ENCODE measurements at places on chromosomes 12 and 14.

- DNase-seq: no peak
Observed at GRCh38 chr12:1882405-1882804, 36.0 kb downstream of the CACNA2D4 start.

DNA sequence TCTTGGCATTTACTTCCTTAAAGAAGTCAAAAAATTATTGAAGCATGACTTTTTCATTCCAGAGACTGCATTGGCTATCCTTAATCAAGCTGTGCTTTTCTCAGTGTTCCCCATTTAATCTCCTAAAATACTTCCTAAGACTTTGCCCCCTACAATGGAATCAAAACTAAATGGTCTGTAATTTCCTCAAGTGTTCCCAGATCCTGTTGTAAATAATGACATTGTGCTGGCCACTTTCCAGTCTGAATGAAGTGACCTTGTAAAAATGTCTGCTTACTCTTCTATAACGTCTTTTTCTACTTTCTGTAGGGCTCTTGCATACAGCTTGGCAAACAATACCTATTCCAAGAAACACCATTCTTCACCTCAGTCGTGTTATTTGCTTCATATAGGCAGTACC lies 45.3 kb upstream of the MBIP start:
- DNase-seq: no peak

GRCh38 chr12:114976959-114977358 lies 293.0 kb upstream of the TBX3 start:
- no peak for DNase-seq

- DNase-seq: no peak
Observed at GRCh38 chr14:51368721-51369163, 128.7 kb downstream of the TMX1 start.

DNA sequence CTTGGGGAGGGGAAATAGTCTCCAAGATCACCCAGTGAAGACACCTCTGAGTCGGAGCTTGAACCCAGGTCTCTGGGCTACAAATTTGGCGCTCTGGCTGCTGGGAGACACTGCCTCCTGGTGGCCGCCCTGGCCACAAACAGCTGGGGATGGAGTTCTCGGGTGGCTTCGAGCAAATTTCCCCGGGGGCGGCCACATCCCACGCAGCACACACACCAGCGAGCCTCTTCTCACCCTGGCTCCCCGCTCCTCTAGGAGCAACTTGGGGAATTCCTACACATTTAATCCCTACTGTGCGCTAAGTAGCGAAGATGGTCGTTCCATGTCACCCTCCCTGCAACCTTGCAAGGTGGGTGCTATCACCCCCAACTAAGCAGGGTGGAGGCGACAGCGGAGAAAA lies 66.2 kb upstream of the BEGAIN start:
- DNase-seq: peak; percentile 3

DNA sequence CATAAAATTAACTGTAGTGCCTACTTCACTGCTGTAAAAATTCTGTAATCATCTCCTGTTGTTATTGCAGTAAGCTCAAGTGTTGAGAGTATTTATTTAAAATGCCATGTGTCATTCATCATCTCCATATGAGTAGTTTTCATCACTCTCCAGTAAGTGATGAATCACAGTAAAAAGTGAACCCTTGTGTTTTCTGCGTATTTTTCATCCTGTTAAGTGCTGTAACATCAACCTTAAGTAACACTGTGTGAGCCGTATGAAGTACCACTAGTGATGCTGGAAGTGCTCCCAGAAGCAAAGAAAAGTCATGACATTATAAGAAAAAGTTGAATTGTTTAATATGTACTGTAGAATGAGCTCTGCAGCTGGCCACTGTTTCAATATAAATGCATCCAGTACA lies 55.4 kb downstream of the SLCO1B3 start:
- no peak for DNase-seq

DNA sequence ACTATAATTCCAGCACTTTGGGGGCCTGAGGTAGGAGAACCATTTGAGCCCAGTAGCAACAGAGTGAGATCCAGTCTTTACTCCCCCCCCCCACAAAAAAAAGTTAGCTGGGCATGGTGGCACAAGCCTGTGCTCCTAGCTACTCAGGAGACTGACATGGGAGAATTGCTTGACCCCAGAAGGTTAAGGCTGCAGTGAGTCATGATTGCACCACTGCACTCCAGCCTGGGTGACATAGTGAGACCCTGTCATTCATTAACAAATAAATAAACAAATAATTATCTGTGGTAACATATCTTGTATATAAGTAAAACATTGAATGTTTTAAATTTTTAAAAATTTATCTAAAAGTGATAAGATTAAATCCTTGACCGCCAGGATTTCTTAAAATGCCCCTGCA lies 4.8 kb downstream of the ENTPD5 start:
- DNase-seq: no peak

DNA sequence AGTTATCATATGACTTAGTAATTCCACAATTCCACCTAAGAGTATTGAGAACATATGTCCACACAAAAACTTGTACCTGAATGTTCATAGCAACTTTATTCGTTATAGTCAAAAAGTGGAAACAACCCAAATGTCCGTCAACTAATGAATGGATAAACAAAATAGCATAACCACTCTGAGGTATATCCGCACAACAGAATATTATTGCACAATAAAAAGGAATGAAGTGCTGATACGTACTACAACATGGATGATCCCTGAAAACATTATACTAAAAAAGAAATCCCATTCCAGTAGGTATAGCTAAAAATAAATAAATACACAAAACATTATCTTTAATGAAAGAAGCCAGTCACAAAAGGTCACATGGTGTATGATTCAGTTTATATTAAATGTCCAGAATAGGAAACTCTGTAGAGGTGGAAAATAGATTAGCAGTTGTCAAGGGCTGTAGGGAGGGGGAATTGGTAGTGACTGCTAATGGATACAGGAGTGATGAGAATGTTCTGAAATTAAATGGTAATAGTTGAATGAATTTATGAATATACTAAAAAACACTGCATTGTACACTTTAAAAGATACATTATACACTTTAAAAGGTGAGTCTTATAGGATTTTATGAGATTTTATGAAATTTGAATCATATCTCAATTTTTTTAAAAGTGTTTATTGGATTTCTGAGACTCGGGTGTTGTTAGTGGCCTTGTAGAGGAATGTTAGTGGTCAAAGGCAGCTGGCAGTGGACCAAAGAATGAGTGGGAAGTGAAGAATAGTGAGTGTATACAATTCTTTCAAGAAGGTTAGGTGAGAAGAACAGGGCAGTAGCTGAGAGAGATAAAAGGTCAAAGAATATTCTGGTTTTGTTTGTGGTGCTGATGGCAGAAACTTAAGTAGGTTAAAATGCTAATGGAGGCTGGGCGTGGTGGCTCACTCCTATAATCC lies 36.3 kb upstream of the BAZ1A start:
- no peak for DNase-seq

DNA sequence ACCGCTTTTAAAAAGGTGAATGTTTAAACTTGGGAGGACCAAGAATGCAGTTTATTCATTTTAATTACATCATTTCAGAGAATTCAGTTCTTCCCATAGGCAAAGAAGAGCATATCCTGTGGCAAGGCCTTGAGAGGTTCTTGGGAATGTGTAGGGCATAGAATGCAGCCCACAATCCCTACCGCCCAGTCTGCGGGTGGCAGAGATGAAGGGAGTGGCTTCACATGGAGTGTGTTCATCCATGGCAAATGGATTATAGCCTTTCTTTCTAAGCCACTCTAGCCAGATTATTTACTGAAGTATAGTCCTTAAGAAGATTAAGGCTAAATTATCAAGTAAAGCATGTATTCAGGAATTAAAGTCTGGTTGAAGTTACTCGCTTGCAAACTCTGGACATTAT lies 97.4 kb downstream of the TSPAN8 start:
- no peak for DNase-seq

GRCh38 chr12:113930249-113930648 lies 35.9 kb downstream of the RBM19 start:
- DNase-seq: no peak

GRCh38 chr12:20366776-20367409 lies 1.4 kb upstream of the PDE3A start:
- no peak for DNase-seq

- no peak for DNase-seq
Observed at GRCh38 chr12:88142610-88142991, 494 bp downstream of the TMTC3 start.

DNA sequence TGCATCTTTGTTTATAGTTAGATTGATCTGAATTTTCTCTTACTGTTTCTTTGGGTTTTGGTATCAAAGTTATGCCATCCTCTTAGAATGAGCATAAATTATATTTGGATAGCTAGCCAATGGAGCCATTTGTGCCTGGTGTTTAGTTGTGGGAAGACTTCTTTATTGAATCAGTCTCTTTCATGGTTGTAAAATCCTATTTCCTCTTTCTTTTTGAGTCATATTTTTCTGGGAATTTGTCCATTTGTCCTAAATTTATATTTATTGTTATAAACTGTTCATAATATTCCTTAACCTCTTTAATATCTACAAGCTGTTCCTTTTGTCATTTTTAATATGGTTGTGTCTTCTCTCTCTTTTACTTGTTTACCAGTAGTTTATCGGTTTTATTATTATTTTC lies 462.5 kb downstream of the AEBP2 start:
- no peak for DNase-seq

DNA sequence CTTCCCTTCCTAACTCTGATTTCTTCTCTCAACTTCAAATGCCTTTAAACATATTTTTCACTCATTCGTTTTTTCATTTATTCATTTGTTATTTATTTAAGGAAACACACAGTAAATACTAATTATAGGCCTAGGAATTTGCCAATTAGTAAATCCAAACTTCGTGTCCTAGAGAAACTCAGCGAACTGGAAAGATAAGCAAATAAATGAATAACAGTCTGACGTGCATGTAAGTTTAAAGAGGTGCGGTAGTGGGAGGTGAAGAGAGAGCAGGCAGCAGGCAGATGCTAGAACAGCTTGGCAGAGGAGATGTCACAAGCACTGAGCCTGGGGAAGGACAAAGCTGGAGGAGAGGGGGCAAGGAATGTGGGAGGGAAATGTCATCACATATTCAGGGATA lies 228.2 kb downstream of the DPY19L2 start:
- DNase-seq: no peak

GRCh38 chr12:124736115-124737039 lies 127.3 kb downstream of the SCARB1 start:
- DNase-seq: no peak

GRCh38 chr12:31033146-31033545 lies 40.5 kb upstream of the DDX11 start:
- DNase-seq: no peak

GRCh38 chr12:7869137-7869536 lies 3.6 kb downstream of the SLC2A14 start:
- DNase-seq: no peak

DNA sequence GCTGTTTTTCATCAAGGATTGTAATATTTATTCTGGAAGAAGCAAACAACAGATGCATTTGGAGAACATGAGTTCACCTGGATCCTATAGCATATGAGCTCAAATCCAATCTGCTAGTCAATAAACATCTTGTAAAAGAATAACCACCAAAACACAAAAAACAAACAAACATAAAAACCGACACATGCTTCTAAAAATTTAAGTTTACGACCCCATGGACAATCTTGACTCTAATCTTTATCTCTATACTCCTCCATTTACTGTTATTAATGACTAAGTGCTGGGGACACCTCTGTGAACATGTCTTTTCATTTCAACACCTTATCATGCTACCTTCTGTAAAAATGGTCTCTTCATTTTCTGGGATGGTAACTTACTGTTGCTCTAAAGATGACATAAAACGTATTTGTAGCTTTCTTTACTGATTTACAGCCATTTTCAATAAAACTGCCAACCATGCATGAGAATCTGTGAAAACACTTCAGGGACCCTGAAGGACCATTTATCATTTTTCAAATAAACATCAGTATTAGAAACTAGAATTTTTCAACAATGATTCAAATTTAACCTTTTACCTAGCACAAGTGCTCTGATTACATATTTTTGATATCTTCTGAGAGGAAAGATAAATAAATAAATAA lies 123.8 kb upstream of the SOX5 start:
- DNase-seq: no peak

DNA sequence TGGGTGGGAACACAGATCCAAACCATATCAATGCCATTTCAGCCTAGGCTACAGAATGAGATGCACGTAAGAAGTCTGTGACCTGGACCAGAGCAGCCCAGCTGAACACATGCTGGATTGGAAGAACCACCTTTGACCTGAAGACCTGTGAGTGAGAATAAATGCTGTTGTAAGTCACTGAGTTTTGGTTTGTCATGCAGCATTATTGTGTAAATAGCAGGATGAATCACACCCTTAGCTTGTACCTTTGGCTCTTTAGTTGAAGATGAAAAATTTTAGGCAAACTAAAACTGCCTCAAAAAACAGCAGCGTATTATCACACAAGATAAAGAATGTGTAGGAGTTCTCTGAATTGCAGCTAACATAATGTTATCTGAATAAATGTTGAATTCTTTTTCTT lies 199.4 kb upstream of the LRIG3 start:
- DNase-seq: no peak

DNA sequence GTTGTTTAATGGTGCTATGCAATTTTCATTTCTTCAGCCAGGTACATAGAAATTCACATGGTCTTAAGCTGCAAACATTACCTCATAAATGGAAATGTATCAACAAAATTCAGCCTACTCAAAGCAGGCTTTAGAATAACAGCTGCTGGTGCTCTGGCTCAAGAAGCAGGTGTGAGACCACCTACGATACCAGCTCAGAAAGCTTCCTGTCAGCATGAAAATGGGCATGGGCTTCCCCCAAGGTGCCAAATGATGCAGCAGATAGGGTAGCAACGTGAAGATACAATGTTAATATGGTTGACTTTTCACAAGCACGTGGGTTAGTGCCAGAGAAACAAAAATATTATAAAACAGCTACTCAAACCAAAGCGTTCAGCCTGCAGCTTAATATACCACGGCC lies 343.4 kb upstream of the PRICKLE1 start:
- DNase-seq: no peak

- no peak for DNase-seq
Observed at GRCh38 chr12:63103494-63104131, 47.4 kb downstream of the AVPR1A start.

DNA sequence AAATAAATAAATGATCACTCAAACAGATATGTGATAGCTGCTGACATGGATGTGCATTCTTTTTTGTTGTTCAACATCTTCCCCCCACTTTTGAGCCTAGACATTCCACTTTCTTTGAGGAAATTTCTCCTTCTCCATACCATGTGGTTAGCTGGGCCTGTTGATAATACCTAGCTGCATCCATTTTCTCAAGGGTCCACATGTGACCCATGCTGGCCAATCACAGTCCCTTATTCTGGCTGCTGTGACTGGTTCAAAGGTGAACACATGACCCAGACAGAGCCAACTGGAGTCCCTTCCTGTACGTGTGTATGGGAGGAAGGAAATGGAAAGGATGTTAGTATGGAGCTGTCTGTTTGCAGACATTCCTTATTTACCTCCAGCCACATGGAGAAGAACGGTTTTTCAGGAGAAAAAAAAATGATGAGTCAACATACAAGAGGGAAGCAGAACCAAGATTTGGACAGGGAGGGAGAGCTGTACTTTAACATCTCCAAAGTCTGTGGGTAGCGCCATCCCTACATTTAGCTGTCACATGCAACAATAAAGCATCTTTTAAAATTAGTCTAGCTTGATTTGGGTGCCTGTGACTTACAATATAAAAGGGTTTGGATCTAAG lies 391.7 kb upstream of the TBX3 start:
- no peak for DNase-seq

All from substantia nigra (tissue), 51 donors.